ENCODE measurements at places on chromosomes 1 and 21.

DNA sequence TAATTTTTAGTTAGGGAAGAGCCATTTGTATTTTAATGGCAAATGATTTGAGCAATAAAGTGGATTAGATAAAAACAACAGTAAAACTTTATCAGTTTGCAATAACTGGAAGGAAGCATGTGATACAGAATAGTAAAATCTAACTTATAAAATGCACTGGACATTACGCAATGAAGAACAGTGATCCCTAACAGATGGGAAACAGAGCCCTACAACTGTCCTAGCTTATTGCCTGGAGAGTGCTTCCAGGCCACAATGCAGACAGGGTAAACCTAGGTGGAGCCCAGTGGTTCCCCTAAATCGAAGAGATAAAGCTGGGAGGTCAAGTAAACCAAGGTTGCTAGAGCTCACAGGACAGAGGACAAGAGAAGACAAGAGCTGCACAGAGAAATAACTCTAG lies 7.0 kb downstream of the OMA1 start:
- no peak for DNase-seq

GRCh38 chr1:112934577-112934976 lies 21.4 kb downstream of the SLC16A1 start:
- no peak for DNase-seq

DNA sequence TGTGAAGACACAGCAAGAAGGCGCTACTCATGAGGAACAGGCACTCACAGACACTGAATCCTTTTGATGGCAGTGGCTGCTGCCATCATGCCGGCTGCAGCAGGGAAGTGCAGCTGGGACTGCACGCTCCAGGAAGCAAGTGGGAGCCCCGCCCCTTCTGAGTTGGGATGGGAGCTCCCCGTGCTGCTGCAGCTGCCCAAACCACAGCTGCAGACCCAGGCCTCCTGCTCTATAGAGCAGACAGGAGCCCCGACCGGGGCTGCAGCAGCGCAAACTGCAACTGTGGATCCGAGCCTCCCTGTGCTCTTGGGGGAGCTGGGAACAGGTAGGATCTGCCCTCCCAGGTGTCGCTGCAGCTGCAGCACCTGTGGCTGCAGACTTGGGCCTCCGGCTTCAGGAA lies 65.2 kb upstream of the MARK1 start:
- DNase-seq: no peak

- DNase-seq: no peak
Observed at GRCh38 chr1:232891656-232892317, 58.6 kb upstream of the NTPCR start.

- no peak for DNase-seq
Observed at GRCh38 chr1:76471536-76471935, 395.7 kb upstream of the ST6GALNAC5 start.

GRCh38 chr1:204591473-204592090 lies 75.4 kb downstream of the MDM4 start:
- DNase-seq: no peak

DNA sequence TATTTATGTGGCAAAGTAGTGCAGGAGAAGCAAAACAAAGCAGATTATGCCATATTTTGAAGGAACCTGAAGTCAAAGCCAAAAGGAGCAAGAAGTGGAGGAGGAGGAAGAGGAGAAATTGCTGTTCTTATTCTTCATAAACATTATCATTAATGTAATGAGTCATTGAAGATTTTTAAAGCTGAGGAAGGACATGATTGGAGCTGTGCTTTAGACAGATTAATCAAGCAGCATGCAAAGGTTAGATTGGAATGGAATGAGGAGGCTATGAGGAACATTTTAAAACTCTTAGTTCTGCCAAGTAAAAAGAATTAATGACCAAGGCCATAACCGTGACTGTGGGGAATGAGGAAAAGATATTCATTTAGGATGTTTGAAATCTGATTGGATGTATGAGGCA lies 33.0 kb upstream of the HSD17B7 start:
- no peak for DNase-seq

- DNase-seq: no peak
Observed at GRCh38 chr1:97796711-97797110, 124.1 kb downstream of the DPYD start.

GRCh38 chr1:19654386-19654785 lies 10.3 kb downstream of the NBL1 start:
- no peak for DNase-seq

GRCh38 chr1:151447696-151448095 lies 11.6 kb downstream of the POGZ start:
- no peak for DNase-seq

GRCh38 chr1:156671804-156672203 lies 5.4 kb downstream of the NES start:
- no peak for DNase-seq

Measured in HuH-7.5 (cell line).